ENCODE measurements at places on chromosomes 2 and 18. TPM values are rescaled to one million over a fixed set of nuclear protein-coding genes. Genes with fewer than 3 reads are reported as not detected.

DNA sequence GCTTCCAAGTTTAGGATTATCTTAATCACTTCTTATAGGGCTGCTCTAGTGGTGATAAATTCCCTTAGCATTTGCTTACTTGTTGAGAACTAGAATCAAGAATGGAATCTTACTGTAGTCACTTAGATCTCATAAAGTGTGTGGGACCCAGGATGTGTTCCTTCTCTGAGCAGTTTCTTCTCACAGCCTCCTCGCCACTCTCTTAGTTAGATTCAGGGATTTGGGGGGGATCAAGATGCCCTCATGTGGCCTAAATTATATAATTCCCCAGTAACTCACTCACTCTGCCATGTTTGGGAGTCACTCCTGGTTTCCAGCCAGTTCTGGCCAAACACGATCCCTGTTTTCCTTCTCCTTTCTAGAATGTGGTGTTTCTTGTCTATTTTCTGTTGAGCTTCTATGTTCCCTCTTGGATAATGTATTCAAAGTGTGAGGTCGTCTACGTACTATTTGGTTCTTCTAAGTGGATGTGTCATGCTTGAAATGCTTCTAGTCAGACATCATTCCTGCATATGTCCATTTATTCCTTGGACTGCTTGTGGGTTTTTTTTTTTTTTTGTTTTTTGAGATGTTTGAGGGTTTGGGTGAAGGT is 414.9 kb upstream of the SYT4 start:
- H3K27ac ChIP-seq, result no peak overlapping the region
- no peaks in the 10 kb centered on the region for H3K4me1 ChIP-seq
- H3K4me3 ChIP-seq, result no peak overlapping the region
- H3K27me3 ChIP-seq, result no peaks in the 10 kb centered on the region

- DNase-seq, result no peak
- H3K27ac ChIP-seq, result no peak overlapping the region
- H3K4me3 ChIP-seq, result no peak overlapping the region
These were observed 218.1 kb upstream of the VWC2L start for GRCh38 chr2:214192711-214193110.

- no peaks in the 10 kb centered on the region for H3K36me3 ChIP-seq
- H3K4me3 ChIP-seq, result no peak overlapping the region
- H3K4me1 ChIP-seq, result no peaks in the 10 kb centered on the region
These were observed 392.8 kb downstream of the TSN start for GRCh38 chr2:122148128-122148767.

DNA sequence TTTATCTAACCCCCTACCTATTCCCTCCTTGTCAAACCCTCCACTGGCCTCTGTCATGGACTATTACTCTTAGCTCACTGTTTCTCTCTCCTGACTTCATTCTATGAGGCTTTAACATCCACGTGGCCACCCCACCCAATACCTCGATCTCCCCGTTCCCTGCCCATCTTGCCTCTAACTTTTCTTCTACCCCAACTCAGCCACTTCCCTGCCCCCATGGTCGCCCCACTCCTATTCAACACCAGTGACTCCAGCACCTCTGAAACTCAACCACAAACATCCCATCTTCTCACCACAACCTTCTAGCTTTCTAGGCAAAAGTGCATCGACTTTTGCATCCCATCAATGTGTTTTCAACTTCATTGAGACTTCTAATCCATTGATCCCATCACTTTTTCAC is 94.2 kb upstream of the EPAS1 start:
- H3K4me1 ChIP-seq, result peaks cover 4% of the 10 kb centered on the region
- no peaks in the 10 kb centered on the region for H3K36me3 ChIP-seq
- DNase-seq, result no peak
- H3K4me3 ChIP-seq, result no peak overlapping the region
- H3K27me3 ChIP-seq, result no peaks in the 10 kb centered on the region

DNA sequence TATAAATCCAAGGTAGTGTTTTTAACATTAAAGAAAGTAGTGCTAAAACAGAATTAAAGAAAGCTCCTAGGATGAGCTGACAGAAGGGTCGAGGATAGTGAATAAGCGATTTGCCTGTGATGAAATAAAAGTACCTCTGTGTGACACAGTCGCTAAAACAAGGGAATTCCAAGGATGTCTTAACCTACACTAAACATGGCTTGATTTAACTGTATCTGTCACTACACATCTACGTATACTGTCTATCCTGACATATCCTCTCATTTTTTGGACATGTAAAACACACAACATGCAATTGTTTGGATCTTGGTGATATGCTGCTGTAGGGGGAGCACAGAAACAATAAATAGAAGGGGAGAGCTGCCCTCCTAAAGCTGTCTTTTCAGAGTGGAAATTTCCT is 580.8 kb upstream of the SLC8A1 start:
- no peak overlapping the region for H3K4me3 ChIP-seq
- H3K4me1 ChIP-seq, result no peaks in the 10 kb centered on the region
- H3K27me3 ChIP-seq, result no peaks in the 10 kb centered on the region
- no peak for DNase-seq
- no peaks in the 10 kb centered on the region for H3K36me3 ChIP-seq

GRCh38 chr2:85394261-85394681 is 15.9 kb downstream of the CAPG start:
- H3K4me1 ChIP-seq, result peaks cover 30% of the 10 kb centered on the region
- no peak overlapping the region for H3K4me3 ChIP-seq
- peak overlapping the region; percentile 25 for H3K27ac ChIP-seq

DNA sequence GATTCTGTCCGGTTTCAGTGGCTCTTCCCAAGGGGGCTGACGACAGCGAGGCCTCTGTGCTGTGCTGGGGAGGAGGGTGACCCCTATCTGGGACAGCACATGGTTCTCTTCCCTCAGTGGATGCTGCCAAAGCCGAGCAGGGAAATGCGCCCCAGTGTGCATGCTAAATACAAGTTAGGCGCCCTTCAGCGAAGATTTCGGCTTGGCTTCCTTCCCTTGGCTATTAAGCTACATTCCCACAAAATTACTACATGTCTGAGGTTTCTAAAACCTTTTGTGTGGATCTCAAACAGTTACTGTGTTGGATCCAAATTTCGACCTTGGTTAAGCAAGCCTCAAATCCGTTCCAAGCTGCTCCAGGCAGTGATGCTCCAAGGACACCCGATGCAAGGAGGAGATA is 440.3 kb downstream of the NRXN1 start:
- H3K4me1 ChIP-seq, result no peaks in the 10 kb centered on the region
- no peak overlapping the region for H3K27ac ChIP-seq
- no peak overlapping the region for H3K4me3 ChIP-seq
- no peaks in the 10 kb centered on the region for H3K27me3 ChIP-seq
- no peaks in the 10 kb centered on the region for H3K36me3 ChIP-seq

DNA sequence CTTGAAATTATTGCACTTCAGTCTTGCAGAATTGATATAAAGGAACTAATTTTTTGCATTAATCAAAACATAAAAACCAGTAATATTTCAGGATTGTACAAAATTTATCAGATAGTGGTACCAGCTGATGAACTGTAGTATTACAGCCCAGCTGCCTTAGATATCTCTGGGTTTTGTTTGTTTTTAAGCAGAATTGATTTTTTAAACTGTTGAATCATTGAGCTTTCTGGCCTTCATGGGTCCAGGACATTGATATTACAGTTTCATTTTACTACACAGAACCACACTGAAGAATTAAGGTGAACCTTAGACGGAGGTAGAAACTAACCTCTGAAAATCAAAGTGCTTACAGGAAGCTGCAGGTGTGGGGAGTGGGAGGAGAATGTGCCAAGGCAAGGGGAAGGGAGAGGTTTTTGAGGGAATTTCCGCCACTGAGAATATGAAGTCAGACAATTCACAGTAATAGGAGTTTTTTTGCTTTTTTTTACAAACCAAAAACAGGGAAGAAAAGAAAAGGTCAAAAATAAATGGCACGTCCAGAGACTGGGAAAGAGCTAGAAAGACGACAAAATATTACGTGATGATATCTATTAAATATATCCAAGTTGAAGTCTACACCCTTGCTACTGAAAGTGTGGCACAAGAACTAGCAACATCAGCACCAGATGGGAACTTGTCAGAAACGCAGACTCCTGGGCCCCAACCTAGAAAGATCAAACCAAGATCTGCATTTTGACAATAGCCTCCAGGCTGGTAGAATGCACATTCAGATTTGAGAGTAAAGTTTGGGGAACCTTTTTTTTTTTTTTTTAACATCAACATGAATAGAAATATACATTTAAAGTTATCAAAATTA is 40.8 kb upstream of the SPAG16 start:
- DNase-seq, result no peak
- peaks cover 2% of the 10 kb centered on the region for H3K36me3 ChIP-seq
- H3K27me3 ChIP-seq, result peaks cover 3% of the 10 kb centered on the region
- H3K4me1 ChIP-seq, result peaks cover 33% of the 10 kb centered on the region

- no peak for DNase-seq
- no peaks in the 10 kb centered on the region for H3K36me3 ChIP-seq
- H3K27me3 ChIP-seq, result no peaks in the 10 kb centered on the region
These were observed 199.3 kb downstream of the RNF144A start for GRCh38 chr2:7116511-7116910.

DNA sequence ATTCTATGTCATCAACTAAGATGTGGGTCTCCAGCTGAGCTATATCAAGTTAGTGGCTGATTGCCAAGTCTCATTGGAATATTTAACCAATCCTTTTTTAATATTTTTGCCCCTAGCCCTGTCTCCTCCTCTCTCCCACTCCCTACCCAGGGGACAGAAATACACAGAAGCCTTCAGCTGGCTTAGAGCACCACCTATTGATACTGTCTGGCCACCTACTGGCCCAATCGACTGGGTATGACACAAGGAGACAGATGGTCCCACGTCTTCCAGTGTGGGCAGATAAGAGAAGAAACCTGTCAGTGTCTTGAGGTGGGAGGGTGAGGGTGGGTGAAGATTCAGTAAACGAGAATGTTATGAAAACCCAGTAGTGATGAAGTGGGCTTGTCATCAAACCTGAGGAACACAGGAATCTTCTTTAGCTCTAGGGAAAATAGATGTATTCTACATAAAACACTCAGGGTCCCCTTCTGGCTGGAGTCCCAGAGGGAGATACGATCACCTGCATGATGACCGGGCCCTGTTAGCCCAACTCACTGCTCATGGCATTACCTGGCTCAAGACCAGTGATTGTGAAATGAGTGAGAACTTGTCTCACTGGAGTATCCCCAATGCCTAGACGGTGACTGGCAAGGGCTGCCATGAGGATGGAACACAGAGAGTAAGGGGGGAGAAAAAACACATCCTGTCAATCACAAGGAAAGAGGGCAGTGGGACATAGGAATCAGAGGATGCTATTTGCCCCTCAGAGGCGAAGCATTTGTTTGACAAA is 26.7 kb downstream of the POLR1A start:
- H3K36me3 ChIP-seq, result peaks cover 76% of the 10 kb centered on the region
- DNase-seq, result no peak
- H3K4me1 ChIP-seq, result peaks cover 35% of the 10 kb centered on the region
- no peaks in the 10 kb centered on the region for H3K27me3 ChIP-seq
- H3K4me3 ChIP-seq, result no peak overlapping the region
- H3K27ac ChIP-seq, result peak overlapping the region; percentile 59

DNA sequence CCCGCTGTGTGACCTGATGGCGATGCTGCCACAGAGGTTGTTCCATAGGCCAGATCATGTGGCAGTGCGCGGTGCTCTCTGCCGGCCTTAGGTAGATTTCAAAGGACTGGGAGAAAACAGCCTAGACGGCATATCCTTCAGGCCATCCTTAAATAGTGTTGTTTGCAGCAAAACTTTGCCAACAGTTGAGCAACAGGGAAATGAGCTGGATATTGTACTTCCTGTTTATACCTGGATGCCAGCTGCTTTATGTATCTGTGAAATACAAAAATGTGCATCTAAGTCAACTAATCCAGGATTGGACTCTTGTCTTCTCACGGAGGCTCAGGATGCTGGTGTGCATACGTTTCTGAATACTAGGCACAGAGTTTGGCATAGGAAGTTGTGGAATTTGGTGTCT is 107.1 kb downstream of the EML6 start:
- DNase-seq, result no peak
- H3K4me3 ChIP-seq, result no peak overlapping the region
- H3K4me1 ChIP-seq, result no peaks in the 10 kb centered on the region
- H3K27me3 ChIP-seq, result no peaks in the 10 kb centered on the region
- H3K27ac ChIP-seq, result no peak overlapping the region

DNA sequence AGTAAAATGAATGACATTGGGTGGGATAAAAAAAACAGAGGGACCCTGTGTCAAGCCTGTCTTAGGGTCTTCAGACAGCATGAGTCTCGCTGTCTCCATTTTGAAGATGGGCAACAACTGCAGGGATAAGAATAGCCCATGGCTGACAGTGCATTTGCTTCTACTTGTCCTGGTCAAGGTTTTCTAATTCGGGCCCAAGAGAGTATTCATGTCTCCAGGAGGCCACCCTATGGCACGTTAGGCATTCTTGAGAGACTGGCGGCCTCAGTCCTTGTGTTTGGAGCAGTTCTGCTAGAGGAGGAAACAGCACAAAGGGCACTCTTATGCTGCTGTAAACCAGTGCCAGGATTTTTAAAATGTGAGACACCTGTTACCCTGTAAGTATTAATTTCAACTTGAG is 9.5 kb upstream of the MYL1 start:
- H3K4me3 ChIP-seq, result no peak overlapping the region
- no peak for DNase-seq
- no peaks in the 10 kb centered on the region for H3K27me3 ChIP-seq
- H3K27ac ChIP-seq, result no peak overlapping the region
- no peaks in the 10 kb centered on the region for H3K4me1 ChIP-seq

- H3K4me1 ChIP-seq, result peaks cover 56% of the 10 kb centered on the region
- peaks cover 22% of the 10 kb centered on the region for H3K36me3 ChIP-seq
- DNase-seq, result no peak
- H3K27ac ChIP-seq, result peak overlapping the region; percentile 100
These were observed 545 bp downstream of the GTF3C2 start for GRCh38 chr2:27356056-27356381.

GRCh38 chr2:208039376-208040110 is 14.2 kb upstream of the PLEKHM3 start:
- no peaks in the 10 kb centered on the region for H3K36me3 ChIP-seq
- no peaks in the 10 kb centered on the region for H3K4me1 ChIP-seq
- DNase-seq, result no peak

GRCh38 chr18:4058179-4058578 is 396.9 kb downstream of the DLGAP1 start:
- no peak overlapping the region for H3K27ac ChIP-seq
- H3K4me1 ChIP-seq, result no peaks in the 10 kb centered on the region
- no peaks in the 10 kb centered on the region for H3K36me3 ChIP-seq
- H3K27me3 ChIP-seq, result no peaks in the 10 kb centered on the region

GRCh38 chr2:11903085-11903606 is 156.7 kb downstream of the LPIN1 start:
- H3K4me1 ChIP-seq, result peaks cover 24% of the 10 kb centered on the region
- no peak overlapping the region for H3K27ac ChIP-seq
- no peaks in the 10 kb centered on the region for H3K27me3 ChIP-seq
- no peak for DNase-seq
- no peak overlapping the region for H3K4me3 ChIP-seq

Gene EHD3
- total RNA-seq, result 40.3 TPM

Gene PCBP1
- 379 TPM for total RNA-seq

Gene BOK
- total RNA-seq, result 0.10 TPM

Gene CMPK2
- total RNA-seq, result 1.2 TPM

Gene EMX1
- 0.22 TPM for total RNA-seq

Gene C1QL2
- total RNA-seq, result not detected

Gene UGGT1
- 46.8 TPM for total RNA-seq

Gene SNTG2
- 0.88 TPM for total RNA-seq

Gene RFTN2
- total RNA-seq, result not detected

Gene DNMT3A
- 45.0 TPM for total RNA-seq

Gene GPR45
- not detected for total RNA-seq

Gene PCARE
- not detected for total RNA-seq

Gene MC2R
- not detected for total RNA-seq

Gene ARHGEF33
- 0.27 TPM for total RNA-seq

Gene SCG2
- 0.35 TPM for total RNA-seq

Gene RNU2-63P
- 9.7 TPM for total RNA-seq
